ENCODE measurements at places on chromosomes 4 and X. TPM values are rescaled to one million over a fixed set of nuclear protein-coding genes. Genes with fewer than 3 reads are reported as not detected.

The SYTL4 gene
- 82.2 TPM for total RNA-seq

- DNase-seq = peak; percentile 74
Measured at GRCh38 chr4:55038176-55038890, 87.1 kb downstream of the KDR start.

GRCh38 chrX:41827886-41828285 is 95.5 kb downstream of the CASK start:
- DNase-seq = no peak

GRCh38 chr4:88702782-88703181 is 5.2 kb upstream of the NAP1L5 start:
- DNase-seq = no peak

DNA sequence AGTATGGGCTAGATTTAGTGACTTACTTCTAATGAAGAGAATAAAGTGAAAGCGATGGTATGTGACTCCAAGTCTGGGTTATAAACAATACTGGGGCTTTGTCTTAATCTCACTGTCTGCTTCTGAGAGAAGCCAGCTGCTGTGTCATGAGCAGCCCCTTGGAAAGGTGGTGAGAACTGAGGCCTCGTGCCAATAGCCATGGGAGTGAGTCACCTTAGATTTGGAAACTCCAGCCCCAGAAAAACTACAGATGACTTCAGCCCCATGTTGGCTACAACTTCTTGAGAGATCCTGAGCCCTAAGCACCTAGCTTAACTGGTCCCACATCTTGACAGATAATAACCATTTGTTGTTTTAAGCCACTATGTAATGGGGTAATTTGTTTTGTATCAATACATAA is 77.6 kb downstream of the CWH43 start:
- no peak for DNase-seq

DNA sequence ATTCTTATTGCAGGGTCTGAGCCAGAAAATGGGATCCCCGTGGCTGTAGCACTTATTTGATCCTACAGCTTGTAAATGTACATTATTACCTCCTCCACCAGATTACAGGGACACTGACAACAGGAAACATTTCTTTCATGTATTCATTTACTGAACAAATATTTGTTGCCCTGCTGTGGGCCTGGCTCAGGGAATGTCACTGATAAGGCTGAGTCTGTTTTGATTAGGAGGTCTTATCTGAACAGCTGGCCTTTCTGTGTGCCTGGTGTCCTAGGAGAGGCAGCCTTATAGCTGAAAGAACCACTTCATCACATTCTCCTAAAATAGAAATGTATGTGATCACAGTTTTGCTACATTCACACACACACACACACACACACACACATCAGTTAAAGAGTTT is 45.5 kb upstream of the PROM1 start:
- no peak for DNase-seq

The PAGE5 gene
- total RNA-seq = not detected

DNA sequence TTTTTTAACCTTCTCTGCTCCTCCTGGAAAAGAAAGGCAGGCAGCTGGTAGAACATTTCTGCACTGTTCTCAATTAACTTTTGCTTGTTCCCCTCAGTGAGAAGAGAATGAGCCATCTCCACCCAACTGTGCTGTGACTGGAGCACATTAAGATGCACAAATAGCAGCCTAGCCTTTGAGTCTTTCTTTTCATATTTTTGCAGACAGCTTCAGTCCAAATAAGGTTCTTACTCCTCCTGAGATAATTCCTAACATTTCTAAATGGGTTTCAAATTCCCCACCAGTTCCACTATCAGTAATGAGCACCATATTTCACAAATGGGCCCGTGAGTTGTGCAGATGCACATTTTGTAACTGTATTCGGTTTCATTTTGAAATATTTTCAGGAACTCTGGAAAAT is 118.6 kb downstream of the SPCS3 start:
- DNase-seq = no peak

The NXT2 gene
- 12.6 TPM for total RNA-seq

The CTAG1A gene
- not detected for total RNA-seq

GRCh38 chr4:10524196-10524833 is 67.1 kb upstream of the ZNF518B start:
- DNase-seq = no peak

DNA sequence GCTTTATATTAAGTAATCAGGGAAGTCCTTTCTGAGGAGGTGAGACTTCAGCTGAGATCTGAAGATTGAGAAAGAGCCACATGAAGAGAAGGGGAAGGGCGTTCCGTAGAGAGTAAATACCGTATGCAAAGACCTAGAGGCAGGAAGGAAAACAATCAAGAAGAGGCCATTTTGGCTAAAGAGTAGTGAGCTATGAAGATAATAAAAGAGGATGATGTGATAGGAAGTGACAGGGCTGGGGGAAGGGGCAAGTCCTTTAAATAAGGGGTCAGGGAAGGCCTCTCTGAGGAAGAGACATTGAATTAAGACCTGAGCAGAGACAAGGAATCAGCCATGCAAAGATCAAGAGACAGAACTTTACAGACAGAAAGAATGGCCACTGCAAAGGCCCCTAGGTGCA is 86.2 kb downstream of the ZIC3 start:
- DNase-seq = no peak

DNA sequence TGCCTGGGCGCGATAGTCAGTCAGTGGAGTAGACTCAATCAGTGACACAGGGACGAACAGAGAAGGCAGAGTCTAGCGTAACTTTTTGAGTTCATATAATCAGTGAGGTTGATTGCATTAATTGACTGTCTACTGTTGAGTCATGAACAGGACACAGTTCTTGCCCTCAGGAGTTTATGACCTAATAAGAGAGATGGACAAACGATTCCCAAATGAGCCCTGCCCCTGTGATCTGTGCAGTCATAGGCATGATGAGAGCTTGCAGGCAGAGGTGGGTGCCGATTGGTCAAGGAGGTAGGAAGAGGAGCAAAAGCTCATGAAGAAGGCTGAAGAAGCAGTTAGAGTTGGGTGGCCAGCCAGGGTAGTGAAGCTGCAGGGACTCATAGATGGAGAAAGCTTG is 57.1 kb downstream of the ADD1 start:
- DNase-seq = no peak

GRCh38 chrX:143437439-143437838 is 79.8 kb downstream of the SPANXN3 start:
- DNase-seq = no peak

- peak; percentile 8 for DNase-seq
Measured at GRCh38 chr4:8308144-8308543, 38.6 kb downstream of the HTRA3 start.

- DNase-seq = no peak
Measured at GRCh38 chrX:39854772-39855747, 242.7 kb downstream of the BCOR start.

DNA sequence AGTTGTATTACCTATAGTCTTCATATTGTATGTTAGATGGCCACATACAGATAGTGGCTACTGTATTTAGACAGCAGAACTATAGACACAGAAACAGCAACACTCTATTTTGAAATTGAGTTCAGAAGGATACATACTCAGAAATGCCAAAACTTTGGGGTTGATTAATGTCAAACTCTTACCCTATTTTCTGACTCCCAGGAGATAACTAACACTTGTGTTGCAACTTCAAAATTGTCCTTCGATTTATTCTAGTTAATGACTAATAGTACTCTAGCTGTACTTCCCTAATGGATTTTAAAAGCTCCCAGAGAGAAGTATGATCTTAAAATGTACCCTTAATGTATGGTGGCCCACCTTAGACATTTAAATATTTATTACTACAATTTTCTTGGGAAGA is 229.9 kb upstream of the UGT8 start:
- no peak for DNase-seq

The MAPK10 gene
- 90.7 TPM for total RNA-seq

DNA sequence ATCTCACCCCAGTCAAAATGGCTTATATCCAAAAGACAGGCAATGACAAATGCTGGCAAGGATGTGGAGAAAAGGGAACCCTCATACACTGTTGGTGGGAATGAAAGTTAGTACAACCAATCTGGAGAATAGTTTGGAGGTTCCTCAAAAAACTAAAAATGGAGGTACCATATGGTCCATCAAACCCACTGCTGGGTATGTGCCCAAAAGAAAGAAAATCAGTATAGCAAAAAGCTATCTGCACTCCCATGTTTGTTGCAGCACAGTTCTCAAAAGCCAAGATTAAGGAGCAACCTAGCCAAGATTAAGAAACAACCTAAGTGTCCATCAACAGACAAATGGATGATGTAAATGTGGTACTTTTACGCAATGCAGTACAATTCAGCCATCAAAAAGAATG is 70.7 kb downstream of the DCAF12L1 start:
- DNase-seq = no peak

All from uterus (tissue), 4 donors.